ENCODE measurements at places on chromosomes 7 and 10.
A peak's percentile ranks its signal among the peaks of the same experiment; 100 is the strongest.

- peak; percentile 74 for DNase-seq
These were observed 782 bp downstream of the IFIT5 start for GRCh38 chr10:89414879-89415821.

- peak; percentile 92 for DNase-seq
These were observed 186.5 kb upstream of the BET1 start for GRCh38 chr7:94190599-94191061.

DNA sequence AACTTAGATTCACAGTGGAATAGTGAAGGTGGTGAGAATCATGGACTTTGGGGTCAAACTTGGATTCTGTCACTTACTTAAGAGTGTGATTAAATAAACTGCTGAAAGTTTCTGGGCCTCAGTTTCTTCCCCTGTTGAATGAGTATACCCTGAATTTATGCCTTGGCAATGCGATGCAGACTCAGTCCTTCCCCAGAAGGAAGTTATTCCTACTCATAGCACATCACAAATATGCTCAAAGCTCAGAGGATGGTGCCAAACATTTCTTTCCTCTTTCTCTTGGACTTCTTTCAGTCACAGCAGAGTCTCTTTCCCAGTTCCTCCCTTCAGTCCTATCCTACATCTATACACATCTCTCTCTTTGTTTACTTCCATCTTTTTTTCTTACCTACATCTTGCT lies 45.1 kb downstream of the ASB4 start:
- DNase-seq = no peak

DNA sequence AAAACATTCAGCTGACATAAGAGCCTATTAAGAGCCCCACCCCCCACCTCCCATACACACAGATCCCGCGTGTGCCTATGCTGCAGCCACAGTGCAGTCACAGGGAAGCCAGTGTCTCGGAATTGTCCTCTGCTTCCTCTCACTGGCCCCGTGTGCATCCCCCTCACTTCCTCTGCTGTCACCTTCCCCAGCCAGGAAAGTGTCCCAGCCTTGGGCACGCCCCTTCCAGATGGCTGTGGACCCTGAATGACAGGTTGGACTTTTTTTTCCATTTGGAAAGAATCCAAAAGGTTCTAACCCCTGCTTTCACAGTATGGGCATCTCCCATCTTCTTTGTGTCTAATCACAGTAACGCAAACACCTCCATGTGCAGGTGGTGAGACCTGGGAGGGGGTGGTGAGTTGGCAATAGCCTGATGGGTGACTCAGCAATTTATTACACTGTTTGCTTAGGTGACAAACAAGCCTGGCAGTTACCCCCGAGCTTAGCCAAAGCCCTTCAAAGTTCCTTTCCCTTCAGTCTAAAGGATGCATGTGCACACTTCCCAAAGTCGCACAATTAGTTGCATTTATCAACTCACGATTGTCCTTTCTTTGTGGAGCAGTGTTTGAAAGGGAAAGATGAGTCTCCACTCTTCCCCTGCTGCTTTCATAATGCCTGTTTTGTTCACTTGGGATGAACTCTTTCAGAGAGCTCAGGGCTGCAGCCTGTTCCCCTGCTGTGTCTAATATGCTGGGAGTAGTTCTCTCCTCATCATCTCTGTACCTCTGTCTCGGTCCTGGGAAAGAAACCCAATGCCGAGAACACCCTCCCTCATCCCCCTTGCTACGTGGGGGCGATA lies 67.5 kb upstream of the EFCAB10 start:
- peak; percentile 14 for DNase-seq

GRCh38 chr10:30818010-30818660 lies 188.6 kb upstream of the LYZL2 start:
- no peak for DNase-seq

DNA sequence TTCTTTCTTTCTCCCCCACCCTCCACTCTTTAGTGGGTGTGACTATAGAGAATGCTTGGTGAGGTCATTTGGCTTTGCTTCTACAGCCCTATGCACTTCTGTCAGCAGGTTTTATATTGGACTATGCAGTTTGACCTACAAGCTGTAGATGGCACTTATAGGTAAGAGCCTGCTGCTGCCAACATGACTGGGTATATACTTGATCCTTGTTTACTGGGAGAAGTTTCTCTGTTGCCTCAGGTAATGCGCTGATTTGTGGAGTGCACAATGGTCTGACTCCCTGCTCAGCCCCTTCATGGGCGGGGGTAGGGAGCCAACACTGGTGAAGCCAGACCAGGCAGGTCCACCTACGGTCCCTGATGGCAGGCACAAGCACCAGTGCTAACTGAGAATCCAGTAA lies 33.7 kb upstream of the C7orf33 start:
- no peak for DNase-seq

DNA sequence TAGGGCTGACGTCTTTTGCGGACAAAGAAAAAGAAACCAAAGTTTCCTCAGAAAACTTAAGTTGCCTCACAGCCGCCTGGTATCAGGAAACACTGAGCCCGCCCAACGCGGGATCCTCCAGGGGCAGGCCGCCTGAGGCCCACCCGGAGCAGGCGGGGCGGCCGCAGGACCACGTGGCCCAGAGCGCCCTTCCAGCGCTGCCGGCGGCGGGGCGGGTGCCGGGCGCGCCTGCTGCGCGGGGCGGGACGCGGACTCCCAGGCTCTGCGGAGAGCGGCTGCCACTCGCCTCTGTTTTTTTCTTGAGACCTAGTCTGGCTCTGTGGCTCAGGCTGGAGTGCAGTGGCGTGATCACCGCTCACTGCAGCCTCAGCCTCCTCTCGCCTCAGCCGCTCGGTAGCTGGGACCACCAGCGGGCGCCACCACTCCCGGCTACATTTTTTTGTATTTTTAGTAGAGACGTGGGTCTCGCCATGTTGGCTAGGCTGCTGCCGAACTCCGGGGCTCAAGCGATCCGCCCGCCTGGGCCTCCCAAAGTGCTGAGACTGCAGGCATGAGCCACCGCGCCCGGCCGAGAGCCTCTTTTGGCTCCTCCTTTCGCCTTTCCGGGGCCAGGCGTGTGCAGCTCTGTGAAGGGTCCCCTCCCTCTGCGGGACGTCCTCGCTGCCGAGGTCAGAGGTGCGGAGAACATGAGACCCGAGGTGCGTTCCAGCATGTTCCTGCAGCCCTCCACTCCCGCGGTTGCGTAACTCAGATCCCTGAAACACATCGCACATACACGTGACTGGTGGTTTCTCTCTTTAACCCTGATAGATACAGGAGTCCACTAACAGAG lies 11.6 kb upstream of the HNRNPF start:
- peak; percentile 96 for DNase-seq

DNA sequence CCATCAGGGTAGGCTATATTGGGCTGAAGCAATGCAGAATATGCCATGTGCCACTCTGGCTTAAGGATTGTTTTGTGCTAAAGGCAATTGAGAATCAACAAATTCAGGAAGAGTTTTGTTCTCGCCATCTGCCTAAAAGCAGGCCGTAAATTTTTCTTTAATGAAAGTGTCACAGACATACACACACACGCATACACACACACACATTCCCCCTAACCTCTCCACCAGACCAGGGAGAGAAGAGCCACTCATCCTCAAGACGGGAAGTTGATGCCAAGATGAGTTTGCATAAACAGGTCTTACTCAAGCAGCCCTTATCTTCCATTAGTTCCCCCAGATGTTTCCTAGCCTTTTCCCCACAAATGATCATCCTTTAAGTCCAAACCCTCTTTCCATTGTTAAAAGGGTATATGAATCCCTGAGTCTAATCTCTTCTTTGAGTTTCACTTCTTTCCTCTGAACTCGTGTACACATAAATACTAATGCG lies 59.6 kb upstream of the TRIM24 start:
- DNase-seq = no peak

GRCh38 chr10:132812520-132812919 lies 26.6 kb upstream of the NKX6-2 start:
- DNase-seq = no peak

DNA sequence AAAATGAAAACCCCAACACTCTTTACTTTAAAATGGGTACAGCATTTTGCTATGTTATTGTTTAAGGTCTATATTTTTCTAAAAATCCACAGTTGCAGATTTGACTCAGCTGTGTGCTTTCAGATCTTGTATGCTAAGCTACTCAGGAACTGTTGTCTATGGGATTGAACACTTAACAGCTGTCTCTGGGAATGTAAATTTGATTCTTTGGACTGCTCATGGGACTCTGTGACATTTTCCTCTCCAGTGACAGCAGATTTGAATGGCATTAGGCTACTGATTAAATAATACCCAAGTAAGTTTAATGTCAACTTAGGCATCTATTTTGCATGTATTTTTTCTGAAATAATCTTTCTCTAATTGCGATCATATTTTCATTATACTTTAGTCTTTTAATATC lies 1.7 kb upstream of the CD36 start:
- no peak for DNase-seq

DNA sequence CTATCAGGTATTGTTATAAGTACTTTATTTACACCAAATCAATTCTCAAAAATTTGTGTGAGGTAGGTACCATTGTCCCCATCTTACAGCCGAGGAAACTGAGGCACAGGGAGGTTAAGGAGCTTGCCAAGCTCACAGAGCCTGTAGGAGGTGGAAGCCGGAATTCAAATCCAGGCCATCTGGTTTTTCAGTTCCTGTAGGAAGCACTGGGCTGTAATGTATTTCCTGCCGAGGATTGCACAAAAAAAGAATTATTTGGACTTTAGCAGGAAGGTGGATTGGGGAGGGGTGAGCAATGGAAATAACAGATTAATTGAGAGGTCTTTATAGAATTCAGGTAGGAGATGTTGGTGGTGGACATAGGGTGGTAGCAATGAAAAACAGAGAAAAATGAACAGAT lies 315.3 kb upstream of the AUTS2 start:
- DNase-seq = no peak

DNA sequence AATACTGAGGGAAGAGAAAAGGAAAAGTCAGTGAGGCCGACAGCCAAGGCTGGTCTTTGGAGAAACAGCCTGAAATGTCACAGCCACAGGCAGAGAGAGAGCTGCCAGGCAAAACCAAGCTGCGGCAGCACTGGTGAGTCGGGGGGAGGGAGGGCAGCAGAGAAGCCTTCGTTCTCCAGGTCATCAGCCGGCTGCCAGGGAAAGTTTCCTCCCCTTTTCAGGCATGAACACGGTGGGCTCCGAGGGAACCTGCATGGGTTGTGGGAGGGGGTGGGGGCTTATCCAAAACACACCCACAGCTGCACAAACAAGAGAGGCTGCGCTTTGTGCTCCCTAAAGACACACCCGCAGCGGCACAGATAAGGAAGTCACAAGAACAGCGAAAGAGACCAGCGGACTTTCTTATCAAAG lies 62.3 kb upstream of the NKX6-2 start:
- no peak for DNase-seq

DNA sequence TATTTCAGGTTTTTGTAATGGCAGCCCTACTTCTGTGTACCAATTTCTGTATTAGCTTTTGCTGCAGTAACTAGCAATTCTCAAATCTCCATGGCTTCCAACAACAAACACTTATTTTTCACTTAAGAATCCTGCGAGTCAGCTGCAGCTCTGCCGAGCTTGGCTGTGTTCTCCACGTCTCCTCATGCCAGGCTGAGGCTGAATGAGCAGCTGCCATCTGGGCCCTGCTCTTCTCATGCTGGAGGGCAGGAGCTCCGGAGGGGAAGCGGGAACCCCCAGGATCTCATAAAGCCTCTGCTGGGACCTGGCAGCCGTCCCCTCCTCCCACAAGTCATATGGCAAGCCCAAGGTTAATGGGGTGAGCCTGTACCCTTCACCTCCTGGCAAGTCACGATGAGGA lies 591.1 kb downstream of the SDK1 start:
- DNase-seq = no peak

DNA sequence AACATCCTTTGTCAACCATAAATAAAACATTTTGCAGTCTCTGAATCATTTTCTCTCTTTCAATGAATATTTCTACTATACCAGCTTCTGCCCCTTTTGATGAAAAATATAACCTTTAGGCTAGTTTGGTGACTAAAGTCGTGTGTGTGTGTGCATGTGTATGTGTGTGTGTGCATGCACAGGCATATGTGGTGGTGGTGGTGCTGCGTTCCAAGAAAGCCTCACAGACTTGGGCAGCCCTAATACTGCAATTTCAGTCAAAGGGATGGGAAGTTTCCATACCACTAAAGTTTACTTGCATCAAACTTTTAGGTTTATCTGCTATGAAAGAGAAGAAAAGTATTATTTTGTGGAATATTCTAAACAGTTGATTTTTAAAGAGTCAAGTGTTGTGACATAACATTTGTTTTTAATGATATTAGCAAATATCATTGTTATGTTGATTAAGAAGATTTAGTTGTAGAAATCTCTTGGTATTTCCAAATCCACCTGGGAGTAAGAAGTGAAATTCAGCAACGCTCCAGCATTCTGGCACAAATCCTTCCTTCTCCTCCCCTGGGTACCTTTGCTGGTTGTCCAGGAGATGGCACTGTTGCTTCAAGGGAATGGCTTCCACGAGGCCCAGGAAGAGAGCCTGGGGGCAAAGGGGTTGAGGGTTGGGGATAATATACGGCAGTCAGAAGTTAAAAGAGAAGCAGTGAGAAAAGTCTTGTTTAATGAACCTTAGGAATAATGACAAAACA lies 41.5 kb downstream of the ASB4 start:
- DNase-seq = peak; percentile 84

DNA sequence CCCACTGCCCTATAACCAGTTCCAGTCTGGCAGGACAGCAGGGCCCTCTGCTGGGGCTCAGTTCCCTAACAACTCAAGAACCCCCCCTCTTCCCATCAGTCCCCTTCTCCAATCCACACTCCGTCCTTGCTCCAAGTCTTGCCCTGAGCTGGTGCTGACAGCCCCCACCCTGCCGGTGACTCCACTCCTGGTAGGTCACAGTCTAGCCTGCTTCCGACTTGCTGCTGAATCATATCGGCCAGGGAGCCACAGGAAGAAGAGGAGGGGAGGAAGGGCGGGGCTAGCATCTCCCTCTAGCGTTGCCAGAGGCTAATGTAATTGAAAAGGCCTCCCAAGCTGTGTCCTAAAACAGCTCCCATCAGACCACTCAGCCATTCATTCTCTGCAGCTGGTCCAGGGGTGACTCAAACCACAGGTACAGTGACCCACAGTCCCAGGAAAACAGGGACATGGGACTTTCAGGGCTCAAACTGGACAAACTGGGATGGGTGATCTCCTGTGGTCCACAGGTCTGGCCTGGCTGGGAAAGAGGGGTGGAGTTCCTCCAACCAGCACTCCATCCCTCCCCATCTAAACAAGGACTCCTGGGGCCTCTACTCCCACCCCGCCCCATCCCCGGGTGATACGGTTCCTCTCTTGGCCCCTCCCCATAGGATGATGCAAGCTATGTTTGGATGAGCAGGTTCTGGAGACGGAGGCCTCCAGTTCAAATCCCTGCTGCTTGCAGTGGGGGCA lies 158.8 kb downstream of the SH3PXD2A start:
- peak; percentile 88 for DNase-seq

GRCh38 chr10:22308390-22308789 lies 7.8 kb upstream of the COMMD3 start:
- peak; percentile 32 for DNase-seq

DNA sequence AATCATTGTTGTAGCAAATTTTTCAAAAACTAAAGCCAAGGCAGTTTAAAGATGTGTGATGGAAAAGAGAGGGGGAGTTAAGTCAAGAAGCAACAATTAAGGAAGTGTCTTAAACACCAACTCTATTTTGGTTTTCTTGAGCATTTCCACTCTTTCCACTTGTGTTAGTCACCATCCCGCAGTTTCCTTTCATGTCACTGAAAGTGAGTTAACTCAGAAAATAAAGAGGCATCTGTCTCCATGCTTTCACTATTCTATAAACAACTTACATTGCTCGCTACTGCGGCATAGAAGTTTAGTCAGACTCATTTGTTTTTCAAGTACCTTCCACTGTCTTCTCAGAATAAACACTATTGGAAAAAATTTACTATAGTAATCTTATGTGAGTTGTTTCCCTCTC lies 284.9 kb upstream of the SEMA3D start:
- peak; percentile 66 for DNase-seq
